ENCODE measurements at places on chromosomes 2 and 18.

DNA sequence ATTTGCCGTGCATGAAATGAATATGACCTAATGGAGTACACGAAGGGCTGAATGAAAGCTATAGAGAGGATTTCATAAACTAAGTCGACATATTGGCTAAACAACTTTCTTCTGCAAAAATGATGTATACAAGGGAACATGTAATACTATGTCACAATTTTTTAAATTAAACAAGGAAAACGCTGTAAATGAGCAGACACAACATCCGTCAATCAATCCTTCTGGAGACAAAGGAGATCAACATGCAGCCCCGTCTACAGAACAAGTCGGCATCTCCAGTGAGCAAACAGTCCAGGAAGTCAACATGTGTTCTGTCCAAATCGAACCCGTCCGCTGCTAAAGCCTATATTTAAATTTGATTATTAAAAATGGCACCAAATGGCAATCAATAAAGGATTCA lies 180.8 kb downstream of the TCF4 start:
- DNase-seq, result no peak

- DNase-seq, result no peak
Observed at GRCh38 chr2:98775146-98775986, 44.4 kb upstream of the MGAT4A start.

DNA sequence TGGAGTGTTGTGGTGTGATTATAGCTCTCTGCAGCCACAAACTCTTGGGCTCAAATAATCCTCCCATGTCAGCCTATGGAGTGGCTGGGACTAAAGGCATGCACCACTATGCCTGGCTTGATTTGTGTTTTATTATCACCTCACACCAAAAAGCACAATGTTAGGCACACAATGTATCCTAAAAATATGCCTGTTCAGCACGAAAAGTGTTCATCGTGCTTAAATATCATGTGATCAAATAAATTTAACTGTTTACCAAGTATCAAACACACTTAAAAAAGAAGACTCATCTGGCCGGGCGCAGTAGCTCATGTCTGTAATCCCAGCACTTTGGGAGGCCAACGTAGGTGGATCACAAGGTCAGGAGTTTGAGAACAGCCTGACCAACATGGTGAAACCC lies 5.6 kb downstream of the CCT4 start:
- no peak for DNase-seq

DNA sequence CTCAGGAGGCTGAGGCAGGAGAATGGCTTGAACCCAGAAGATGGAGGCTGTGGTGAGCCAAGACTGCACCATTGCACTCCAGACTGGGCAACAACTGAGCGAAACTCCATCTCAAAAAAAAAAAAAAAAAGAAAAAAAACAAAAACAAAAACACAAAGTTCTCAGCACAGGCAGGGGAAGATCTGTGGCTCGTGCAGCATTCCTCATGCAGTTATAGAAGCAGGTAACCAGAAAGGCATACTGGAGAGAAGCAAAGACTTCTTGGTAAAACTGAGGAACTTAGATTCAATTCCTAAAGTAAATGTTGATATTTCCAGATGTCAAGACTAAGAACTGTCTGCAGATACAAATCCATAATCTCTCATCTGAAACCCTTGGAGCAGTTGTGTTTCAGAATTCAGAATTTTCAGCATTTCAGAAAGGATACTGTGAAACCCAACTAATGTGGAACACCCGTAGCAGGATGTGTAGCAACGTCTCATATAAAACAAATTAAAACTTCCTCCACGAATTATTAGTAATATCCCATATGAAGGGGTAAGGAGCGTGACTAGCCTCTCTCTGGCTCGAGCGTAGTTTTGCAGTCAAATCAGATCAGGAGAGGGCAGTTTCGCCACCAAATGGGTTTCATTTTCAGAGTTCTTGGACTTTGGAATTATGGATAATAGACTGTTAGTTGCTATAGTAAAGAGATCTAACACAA lies 13.2 kb upstream of the SLC25A52 start:
- DNase-seq, result no peak

- DNase-seq, result no peak
Observed at GRCh38 chr2:203590496-203590895, 55.4 kb upstream of the RAPH1 start.
